GM12864 (cell line): ENCODE measurements at places on chromosomes 5 and 9.

DNA sequence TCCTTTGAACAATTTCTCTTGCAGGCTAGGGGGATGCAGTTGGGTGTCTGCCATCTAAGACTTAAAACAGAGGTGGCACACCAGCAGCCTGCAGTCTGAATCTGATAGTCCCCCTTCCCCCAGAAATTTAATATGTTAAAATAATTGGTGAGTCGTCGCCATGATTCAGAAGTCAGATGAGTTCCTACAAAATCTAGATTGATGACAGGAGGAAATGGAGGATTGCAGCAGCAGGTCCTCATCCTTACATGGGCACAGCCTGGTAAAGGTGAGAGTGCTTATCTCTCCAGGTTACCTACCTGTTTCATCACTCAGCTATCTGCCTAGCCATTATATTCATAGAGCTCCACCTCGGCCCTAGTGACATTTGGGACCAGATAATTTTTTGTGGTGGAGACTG is 112.3 kb downstream of the PCSK1 start:
- no peak for DNase-seq

DNA sequence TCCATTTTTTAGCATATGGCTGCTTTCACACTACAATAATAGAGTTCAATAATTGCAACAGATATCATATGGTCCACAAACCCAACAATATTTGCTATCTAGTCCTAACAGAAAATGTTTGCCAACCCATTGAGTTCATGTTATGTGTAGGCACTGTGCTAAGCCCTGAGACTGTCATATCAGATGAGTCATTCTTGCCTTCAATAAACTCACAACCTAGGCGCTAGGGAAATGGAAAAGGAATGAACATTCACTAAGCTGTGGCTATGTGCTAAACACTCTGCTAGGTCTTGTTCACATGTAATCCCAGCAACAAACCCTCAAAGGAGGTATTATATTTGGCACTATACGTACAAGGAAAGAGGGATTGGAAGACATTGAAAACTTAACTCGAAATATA is 8.4 kb upstream of the TIMD4 start:
- no peak for DNase-seq

DNA sequence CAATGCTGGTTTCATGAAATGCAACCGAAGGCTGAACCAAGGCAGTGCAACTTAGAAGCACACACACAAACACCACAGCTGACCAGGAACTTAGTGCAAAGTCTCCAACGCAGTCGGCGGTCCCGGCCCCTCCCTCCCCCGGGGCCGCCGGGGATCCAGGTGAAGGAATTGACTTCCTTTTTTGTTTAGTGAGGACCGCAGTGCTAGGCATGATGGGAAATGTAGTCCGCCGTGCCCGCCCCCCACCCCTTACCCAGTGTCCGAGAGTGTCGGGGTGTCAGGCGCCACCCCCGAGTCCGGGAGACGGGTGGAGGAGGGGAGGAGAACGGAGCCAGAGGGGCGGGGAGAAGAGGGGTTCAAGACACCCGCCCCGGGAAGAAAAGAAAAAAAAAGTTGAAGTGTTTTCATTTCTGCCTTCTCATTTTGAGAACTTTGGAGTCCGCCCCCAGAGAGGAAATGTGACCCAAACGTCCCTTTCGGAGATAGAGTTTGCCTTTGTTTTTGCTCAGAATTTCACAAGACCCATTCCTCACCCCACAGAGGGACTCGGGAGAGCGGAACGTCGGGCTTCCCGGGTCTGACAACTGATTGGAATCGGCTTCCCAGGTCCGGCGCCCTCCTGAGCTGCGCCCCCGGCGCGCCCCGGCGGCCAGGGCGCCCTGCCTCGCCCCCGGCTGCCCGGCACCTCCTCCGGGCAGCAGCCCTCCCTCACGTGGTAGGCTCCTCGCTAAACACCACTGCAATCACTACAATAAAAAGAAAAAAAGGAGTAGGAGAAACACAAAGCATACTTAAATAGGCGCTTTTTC is 2.0 kb downstream of the IER5L start:
- DNase-seq, result peak; percentile 22

DNA sequence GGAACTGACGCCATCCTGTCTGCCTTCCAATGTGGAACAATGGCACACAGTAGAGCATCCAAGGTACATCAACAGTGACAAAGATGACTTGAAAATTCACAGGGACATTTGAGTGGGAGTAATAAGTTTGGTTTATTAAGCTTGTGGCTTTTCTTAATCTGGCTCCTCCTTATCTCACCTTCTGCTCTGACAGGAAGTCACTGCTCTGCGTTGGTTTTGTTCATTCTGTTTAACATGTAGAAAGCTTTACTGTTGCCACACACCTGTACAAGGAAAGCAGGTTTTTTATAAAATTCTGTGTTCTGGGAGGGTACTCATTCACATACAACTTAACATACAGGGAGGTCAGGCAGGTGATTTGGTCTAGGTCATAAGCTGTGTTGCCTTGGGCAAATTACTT is 1.6 kb upstream of the GZMK start:
- DNase-seq, result no peak

DNA sequence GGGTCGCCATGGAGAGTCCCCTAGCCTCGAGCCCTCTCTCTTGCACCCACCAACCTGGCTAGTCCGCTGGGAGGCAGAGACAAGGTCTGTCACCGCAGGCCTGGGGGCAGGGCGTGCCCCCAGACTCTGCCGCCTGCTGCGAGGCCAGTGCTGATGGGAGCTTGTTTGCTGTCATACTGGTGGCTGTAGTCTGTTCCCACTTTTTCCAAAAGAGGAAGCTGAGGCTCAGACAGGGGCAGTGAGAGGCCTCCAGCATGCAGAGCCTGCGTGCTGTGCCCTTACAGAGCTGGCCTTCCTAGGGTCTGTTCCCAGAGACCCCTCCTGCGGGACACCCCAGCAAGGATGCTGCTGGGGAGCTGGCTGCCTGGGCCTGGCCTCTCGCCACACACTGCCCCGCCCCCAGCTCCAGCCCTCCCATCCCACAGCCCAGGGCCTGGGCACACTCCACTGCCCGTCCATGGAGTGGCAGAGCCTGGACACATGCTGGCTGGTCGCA is 21.0 kb upstream of the SUSD3 start:
- no peak for DNase-seq

- DNase-seq, result no peak
Measured at GRCh38 chr5:141729387-141730006, 47.5 kb upstream of the ARAP3 start.

DNA sequence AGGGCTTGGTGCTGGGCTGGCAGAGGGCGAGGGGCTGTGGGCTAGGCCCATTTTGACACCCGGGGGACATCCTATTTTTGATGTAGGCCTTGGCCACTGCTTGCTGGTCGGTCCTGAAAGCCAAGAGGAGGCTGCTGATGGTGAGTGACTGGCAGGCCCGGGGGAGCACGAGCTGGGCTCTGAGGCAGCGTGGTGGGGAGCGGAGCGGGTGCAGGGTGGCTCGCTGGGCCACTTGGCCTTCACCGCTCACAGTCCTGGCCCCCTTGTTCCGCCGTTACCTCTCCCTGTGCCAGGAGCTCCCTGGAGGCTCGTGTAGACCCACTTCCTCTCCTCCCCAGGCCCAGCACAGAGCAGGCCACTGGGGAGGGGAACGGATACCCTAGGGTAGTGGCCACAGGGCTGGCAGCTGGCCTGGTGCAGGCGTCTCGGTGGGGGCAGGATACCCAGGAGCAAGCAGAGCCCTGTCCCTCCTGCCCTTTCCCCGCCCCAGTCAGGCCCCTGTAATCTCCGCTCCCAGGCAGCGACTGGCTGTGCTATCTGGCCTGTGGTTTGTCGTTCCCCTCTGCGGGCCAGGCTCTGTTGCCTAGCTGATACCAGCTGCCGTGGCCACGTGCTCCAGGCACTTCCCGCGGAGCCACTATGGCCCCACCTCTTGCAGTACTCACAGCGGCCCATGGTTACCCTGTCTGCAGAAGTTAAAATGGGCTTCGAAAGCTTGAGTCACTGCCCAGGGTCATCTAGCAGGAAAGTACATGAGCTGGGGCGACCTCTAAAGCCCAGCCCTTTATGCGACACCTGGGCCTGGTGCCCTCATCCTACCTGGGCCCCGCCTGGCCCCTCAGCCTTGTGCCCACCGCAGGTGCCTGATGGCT is 11.7 kb upstream of the DOLPP1 start:
- DNase-seq, result no peak

- DNase-seq, result no peak
Measured at GRCh38 chr5:11174591-11174990, 413.6 kb upstream of the DAP start.
